ENCODE measurements at places on chromosomes 3 and 15.

GRCh38 chr15:52143873-52144272 lies 31.3 kb upstream of the BCL2L10 start:
- no peak for DNase-seq

DNA sequence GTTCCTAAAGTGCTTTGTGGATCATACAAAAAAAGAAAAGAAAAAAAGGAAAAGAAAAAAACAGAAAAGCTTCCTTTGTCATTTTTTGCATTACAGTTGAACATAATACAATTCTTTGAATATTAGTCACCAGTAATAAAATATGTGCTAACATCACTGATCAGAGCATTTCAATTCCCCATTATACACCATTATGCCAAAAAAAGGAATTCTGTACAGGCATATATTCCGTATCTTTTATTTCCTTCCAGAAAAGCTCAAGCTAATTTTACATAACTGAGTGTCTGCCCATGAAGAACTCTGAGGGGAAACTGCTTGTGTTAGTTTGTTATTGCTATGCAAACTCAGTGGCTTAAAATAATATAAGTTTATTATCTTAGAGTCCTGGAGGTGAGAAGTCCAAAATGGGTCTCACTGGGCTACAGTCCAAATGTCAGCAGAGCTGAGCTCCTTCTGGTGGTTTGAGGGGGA lies 377.9 kb downstream of the GAP43 start:
- no peak for DNase-seq

GRCh38 chr3:120028271-120029047 lies 65.8 kb downstream of the GSK3B start:
- no peak for DNase-seq

DNA sequence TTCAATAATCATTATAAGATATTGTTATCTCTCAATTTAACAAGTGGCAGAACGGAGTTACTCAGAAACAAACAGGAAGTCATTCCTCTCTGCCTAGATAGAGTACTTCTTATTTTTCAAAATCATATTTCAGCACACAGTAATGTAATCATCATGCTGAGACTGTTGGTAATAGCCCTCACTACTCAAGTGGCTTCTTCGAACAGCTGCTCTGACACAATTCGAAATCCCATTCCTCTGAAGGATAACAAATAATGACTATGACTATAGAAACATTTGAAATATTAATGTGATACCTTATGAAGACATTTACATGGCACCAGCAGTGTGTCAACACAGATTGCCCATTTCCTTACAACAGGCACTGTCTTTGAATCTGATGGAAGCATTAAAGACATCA lies 1249.8 kb downstream of the NSUN3 start:
- DNase-seq = no peak

DNA sequence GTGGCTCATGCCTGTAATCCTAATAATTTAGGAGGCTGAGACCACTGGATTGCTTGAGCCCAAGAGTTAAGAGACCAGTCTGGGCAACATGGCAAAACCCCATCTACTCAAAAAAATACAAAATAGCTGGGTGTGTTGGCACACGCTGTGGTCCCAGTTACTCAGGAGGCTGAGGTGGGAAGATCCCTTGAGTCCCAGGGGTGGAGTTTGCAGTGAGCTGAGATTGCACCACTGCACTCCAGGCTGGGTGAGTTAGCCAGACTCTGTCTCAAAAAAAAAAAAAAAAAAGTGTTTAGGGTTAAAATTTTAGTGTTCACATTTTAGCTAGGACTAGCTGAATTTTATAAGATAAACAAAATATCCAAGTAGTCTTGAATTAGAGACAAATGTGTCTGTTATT lies 1340.1 kb upstream of the EPHA6 start:
- no peak for DNase-seq

GRCh38 chr3:52043750-52044149 lies 12.6 kb downstream of the DUSP7 start:
- no peak for DNase-seq

- DNase-seq = no peak
Measured at GRCh38 chr15:59993950-59994401, 10.1 kb upstream of the FOXB1 start.

GRCh38 chr3:32817558-32818228 lies at the start of gene TRIM71:
Gene TRIM71 (plus strand): TSS chr3:32817997. CDS start chr3:32818081, 84 bp downstream.
- DNase-seq = no peak

- no peak for DNase-seq
Measured at GRCh38 chr15:90903733-90904536, 833 bp downstream of the MAN2A2 start.

DNA sequence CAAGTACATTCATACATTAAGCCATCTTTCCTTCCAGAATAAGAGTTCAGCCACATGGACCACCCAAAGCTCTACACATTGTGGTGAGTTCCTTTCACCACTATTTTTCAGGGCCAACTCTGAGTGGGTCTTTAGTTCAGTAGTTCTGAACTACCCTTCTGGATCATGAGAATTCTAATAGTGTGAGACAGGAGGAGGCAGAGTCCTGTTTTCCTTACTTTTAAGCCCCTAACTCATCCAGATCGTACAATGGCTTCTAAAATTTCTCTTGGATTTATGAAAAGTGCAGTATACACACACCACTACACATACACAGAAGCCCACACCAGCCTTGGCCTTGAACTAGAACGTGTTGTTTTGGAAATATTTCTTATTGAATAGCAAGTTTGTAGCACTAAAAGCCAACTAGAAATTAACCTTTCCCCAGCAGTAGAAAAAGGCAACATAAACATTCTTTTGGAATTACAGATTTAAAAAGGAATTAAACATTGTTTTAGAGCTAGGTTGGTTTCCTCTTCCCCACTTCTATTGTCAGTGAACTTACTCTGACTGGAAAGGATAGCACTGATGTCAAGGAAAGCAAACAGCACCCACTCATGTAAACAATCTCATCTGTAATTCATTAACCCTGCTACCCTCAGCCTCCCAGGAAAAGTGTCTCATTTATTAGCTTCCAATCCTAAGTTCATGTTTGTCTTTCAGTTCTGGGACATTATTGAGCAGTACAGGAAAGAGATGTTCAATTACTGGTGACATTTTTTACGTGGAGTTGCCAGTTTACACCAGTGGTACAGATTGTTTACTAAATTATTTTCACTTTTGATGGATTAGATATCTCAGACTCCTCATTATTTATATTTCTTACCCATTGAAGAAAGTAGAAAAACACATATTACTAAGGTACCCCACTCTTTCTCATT lies 95.7 kb upstream of the AGTR1 start:
- no peak for DNase-seq

- DNase-seq = no peak
Measured at GRCh38 chr3:176920766-176921160, 276.5 kb downstream of the TBL1XR1 start.

- DNase-seq = no peak
Measured at GRCh38 chr3:162897291-162897690, 1400.7 kb downstream of the OTOL1 start.

GRCh38 chr3:151697496-151697895 lies 36.2 kb upstream of the AADACL2 start:
- DNase-seq = no peak

GRCh38 chr3:149448331-149448831 lies 26.1 kb upstream of the TM4SF4 start:
- no peak for DNase-seq

- DNase-seq = no peak
Measured at GRCh38 chr15:89628806-89629715, 26.2 kb downstream of the KIF7 start.

DNA sequence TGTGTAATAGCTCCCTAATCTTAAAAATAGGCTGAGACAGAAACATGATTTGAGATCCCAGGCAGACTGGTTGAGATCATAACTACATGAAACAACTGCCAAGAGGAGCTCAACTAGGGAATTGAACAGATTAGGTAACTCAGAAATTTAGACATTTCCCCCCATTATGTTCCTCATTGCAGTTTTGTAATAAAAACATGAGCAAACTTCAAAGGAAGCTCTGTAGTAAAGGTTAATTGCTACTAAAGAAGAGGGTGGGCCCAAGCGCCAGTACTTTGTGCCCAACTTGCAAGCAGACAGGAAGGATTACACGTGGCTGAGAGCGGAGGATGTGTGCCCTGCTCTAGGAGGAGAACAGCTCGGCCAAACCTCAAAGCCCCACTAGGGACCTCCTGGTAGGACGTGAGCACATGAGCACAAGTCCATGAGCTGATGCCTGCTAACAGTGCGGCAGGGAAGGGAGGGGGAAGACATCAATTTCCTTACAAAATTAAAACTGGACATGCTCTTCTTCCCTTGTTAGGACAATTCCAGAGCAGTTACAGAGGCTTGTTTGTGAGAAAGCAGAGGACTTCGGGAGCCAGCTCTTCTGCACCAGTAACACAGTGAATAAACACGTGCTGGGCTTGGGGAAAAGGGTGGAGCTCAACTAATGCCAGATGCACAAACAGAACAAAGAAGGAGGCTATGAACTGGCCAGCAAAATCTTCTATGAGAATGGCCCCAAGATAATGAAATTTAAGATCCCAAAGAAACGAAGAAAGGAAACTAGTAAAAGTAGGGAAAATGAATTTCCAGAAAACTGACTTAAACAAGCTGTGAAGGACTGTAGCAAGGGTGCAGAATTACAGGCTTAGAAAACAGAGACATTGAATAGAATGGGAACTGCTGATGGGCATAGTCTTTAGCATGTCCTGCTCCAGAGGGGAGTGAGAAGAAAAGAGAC lies 275.5 kb downstream of the MECOM start:
- no peak for DNase-seq

GRCh38 chr15:55257938-55258337 lies 31.7 kb downstream of the RAB27A start:
- DNase-seq = no peak

DNA sequence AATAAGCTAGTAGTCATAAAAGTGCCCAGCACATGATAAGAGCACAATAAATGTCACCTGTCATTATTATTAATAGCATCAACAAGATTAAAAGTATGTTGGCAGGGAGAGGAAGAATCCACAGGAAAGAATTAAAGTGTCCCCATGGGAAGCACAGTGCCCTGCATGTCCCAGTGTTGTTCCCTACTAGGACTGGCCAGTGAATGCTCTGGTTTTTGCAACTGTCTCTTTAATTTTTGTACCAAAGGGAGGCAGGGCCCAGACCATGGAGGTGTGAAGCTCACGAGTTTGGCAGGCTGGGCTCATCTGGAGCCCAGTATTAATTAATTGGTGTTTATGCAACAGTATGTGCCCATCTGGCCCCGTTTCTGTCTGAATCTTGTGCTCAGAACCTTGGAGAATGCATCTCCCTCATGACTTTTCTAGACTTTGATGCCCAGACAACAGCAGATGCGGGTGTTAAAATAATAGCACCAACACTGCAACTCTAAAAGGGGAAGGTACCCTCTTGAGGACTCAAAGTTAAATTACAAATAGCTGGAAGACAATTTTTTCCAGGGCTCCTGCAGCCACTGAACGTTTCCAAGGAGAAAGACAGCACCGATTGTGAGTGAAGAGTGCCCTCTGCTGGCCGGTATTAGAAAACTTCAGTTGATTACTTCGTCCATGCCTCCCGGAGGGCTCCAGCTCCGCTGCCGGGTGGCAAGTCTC lies 71.9 kb upstream of the SPATA12 start:
- peak; percentile 58 for DNase-seq

DNA sequence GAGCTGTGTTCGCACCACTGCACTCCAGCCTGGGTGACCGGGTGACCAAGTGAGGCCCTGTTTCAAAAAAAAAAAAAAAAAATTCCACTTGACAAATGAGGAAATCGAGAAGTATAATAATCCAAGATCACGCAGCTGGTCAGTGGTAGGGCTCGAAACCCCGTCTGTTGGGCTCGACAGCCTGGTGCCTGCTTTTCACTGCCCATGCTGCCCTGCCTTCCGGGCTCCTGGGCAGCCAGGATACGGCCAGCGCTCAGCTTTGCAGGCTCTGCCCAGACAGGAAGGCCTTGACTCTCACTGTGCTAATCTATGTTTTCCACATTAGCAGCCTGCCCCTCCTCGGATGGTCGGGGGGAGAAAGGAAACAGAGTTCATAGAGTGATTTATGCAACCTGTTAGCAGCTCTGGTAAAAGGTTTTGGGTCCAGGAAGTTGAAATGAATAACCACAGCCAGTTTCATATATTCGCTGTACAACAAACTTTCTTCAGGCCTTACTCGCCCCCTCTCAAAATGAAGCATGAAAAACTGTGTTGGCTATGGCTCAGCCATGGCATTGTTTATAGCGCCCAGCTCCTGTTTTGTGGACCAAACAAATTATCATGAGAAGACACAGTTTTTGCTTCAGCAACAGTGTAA lies 108.8 kb downstream of the XXYLT1 start:
- no peak for DNase-seq

DNA sequence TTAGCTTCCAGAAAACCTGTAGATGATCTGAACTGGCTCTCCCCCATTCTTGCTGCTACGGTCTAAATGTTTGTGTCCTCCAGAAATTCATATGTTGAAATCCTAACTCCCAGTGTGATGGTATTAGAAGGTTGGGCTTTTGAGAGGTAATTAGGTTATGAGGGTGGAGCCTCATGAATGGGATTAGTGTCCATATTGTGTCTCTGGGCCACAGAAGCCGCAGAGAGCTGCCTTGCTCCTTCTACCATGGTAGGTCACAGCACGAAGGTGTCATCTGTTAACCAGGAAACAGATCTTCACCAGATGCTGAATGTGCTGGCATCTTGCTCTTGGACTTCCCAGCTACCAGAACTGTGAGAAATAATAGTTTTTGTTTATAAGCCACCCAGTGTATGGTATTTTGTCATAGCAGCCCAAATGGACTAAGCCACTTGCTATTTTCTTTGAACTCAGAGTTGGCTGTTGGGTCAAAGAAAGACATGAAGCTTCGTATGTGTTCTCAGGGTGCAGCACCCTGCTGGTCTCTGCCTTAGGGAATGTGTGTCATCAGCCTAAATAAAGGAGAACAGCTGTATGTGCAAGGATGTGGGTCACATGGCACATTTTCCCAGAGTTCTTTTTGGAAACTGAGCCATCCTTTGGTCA lies 317.5 kb upstream of the SLCO3A1 start:
- DNase-seq = no peak

- no peak for DNase-seq
Measured at GRCh38 chr3:12401208-12401607, 83.1 kb upstream of the TSEN2 start.

- no peak for DNase-seq
Measured at GRCh38 chr15:49898575-49899283, 220.3 kb downstream of the ATP8B4 start.

DNA sequence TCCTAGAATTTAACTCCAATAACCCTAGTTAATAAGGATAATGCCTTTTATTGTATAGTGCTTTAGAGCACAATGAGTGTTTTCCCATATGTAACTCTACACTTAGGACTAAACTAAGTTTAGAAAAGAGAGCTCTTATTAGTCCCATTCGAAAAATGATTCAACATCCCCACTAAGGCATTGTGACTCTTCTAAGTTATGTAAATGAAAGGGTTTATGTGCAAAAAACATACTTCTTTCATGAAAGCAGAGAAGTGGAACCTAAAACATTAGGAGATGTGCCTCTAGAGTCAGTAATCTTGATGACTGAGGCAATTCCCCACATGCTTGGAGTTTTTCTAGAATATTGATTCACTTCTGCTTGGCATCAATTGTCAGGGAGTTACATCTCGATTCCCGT lies 344.1 kb upstream of the ZNF717 start:
- no peak for DNase-seq

GRCh38 chr3:75906555-75907112 lies 121.3 kb upstream of the ZNF717 start:
- DNase-seq = no peak

GRCh38 chr3:23926246-23926645 lies 9.3 kb downstream of the RPL15 start:
- no peak for DNase-seq

GRCh38 chr3:72123908-72124441 lies 339.0 kb upstream of the PROK2 start:
- DNase-seq = no peak

GRCh38 chr15:72372361-72372760 lies 3.5 kb downstream of the HEXA start:
- no peak for DNase-seq
